ENCODE measurements at places on chromosomes 3 and 15.

DNA sequence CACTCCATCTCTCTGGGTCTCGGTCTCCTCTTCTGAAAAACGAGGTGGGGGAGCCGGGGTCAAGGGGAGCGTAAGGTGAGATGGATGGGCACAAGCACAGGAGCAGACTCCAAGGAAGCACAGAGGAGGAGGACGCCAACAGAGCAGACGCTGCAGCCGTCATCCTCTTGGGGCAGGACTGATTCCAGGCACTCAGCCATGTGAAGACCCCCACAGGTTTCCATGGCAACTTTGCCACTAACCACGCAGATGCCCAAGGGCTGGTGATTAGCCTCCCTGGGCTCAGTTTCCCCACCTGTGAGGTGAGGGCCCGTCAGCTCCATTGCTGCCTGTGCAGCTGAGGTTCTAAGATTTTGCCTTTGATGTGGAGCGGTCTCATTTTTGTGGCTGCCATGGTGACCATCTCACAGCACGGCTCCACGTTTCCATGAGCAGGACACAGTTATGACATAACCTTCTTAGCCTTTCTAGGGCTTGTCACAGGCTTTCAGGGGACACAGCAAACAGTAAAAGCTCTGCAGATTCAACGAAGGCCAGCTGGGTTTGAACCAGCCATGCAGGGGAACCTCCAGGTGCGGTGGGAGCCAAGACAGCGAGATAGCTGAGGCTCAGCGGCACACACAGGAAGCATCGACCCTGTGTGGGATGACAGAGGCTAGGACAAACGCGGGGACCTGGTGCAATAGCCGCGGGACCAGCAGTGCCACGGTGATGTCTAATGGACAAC is 170.3 kb downstream of the NUP210 start:
- no peak for DNase-seq

DNA sequence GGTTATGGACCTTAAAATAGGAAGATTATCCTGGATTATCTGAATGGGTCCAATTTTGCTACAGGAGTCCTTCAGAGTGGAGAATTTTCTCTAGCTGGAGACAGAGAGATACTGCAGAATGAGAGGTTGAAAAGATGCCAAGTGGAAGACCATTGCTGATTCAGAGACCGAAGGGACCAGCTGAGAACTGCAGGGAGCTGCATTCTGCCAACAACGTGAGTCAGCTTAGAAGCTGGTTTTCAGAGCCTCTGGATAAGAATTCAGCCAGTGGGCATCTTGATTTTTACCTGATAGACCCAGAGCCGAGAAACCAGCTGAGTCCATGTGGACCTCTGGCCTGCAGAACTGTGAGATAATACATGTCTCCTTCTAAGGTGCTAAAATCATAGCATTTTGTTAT is 234.0 kb downstream of the NR2F2 start:
- DNase-seq: no peak

- DNase-seq: no peak
Measured at GRCh38 chr3:45673273-45673672, 15.9 kb upstream of the SACM1L start.

GRCh38 chr15:90425726-90426346 is 37.8 kb downstream of the IQGAP1 start:
- no peak for DNase-seq

DNA sequence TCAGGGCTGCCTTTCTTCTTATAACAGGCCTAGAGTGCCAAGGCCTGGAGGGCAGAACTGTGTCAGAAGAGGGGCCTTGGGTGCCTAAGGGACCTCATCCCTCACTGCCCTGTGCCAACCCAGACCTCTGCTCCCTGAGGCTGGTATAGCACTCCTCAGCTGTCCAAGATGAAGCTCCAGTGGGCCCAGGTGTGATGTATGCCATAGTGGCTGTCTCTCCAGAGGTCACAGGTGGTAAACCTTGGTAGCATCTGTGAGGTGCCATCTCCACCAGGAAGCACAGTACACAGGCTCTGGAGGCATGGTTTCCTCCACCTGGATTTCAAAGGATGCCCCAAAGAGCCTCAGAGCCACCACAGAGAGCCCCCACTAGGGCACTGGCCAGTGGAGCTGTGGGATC is 12.3 kb upstream of the KLHL40 start:
- no peak for DNase-seq

DNA sequence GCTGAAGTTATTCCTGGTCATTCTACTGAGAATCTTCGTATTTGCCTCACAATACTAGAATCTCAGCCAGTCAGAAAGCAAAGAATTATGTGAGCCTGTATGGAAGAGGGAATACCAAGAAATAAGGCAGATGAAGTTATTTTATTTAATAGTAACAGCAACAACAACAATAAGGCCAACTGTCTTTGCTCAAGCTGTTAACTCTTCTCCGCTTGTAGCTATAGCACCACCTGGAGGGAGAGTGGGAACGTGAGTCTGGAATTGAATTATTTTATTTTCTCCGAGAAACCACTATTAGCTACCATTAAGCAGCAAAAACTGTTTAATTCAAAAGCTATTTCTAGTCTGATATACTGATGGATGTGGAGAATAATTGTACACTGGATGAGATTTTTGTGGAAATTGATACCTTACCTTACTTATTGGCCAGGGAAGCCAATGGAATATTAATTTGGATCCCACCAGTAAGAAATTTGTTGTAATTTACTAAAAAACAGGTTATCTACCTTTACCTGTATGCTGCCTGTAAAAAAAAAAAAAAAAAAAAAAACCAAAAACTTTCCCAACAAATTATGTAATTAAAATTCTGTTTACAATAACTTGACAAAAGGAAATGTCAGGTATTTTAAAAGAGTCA is 50.1 kb downstream of the CALML4 start:
- DNase-seq: peak; percentile 39

GRCh38 chr15:101161656-101162055 is 90.2 kb downstream of the CHSY1 start:
- DNase-seq: no peak

DNA sequence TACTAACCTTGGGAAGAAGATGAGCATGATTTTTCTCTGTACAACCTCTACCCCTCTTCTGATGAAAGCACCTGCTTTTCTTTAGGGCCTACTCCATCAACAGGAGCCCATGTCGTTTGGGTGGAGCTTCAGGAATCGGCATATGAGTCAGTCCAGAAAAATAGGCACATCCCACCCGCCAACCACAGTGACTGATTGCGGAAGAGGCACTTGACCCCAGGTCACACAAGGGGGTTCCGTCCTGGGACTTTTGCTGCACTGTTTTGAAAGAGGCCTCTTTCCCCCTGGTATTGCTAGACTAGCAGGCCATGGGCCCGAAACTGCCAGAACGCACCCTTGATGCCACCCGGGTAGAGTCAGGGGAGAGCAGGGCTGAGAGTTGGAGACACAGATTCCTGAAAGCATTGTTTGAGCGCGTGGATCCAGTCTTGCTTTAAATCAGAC is 19.3 kb upstream of the NRROS start:
- no peak for DNase-seq

- no peak for DNase-seq
Measured at GRCh38 chr3:142779591-142779990, 55.8 kb downstream of the TRPC1 start.

- no peak for DNase-seq
Measured at GRCh38 chr3:124496061-124496460, 234.2 kb upstream of the UMPS start.

DNA sequence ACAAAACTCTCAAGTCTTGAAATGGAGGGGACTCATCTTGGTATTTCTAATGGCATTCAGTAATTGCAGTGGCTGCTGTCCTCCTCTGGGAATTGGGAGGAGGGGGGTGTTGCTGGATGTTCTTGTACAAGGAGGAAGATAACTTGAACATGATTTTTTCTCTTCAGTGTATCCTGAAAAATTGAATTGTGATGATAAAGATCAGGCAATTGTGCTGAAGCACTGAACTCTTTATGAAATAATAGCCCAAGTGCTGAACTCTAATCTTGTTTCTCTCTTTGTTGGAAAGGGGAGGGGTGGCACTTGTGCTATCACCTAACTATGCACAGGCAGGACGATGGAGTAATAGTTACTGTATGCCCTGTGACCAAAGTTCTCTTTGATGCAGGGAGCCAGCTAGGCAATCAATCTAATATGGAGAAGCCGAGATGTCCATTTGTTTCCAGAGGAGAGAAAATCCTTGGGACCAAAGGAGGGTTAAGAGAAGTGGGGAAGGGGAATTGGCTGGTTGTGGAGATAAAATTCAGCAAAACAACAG is 68.1 kb upstream of the ATP2C1 start:
- DNase-seq: no peak

GRCh38 chr15:75565062-75565970 is 13.8 kb downstream of the PTPN9 start:
- no peak for DNase-seq

DNA sequence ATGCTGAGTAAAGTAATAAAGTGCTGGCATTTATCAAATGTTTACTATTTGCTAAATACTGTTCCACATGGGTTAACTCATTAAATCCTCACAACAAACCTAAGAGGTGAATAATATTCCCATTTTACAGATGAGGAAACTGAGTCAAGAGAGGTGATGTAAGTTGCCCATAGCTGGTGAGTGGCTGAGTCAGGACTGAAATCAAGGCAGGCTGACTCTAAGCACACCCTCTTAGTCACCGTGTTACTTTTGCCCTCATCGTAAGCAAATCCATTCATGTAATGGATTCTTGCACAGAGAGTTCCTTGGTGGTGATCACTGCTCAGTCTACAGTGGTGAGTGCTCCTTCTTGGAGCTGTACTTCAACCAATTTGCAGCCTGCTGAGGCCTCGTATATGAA is 28.9 kb upstream of the PTX3 start:
- DNase-seq: no peak

- DNase-seq: no peak
Measured at GRCh38 chr3:52174896-52175295, 20.7 kb upstream of the POC1A start.

DNA sequence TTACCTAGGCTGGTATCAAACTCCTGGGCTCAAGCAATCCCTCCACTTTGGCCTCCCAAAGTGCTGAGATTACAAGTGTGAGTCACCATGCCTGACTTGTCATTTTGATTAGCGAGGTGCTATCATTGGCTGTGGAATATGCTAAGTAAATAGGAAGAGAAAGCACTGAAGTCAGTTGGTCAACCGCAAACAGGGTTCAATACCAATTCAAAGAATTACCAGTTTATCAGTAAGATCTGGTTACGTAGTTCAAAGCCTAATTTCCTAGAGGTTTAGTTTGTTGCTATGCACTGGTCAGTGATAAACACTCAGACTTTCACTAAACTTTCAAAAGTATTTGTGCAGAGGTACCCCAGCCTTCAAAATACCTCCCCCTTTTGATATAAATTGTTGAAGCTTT is 29.5 kb downstream of the GLB1 start:
- DNase-seq: no peak

- DNase-seq: no peak
Measured at GRCh38 chr3:5479229-5479799, 291.8 kb downstream of the EDEM1 start.

GRCh38 chr3:151925419-151925818 is 52.0 kb downstream of the SUCNR1 start:
- DNase-seq: no peak

- no peak for DNase-seq
Measured at GRCh38 chr15:31458596-31459399, 132.2 kb downstream of the KLF13 start.

DNA sequence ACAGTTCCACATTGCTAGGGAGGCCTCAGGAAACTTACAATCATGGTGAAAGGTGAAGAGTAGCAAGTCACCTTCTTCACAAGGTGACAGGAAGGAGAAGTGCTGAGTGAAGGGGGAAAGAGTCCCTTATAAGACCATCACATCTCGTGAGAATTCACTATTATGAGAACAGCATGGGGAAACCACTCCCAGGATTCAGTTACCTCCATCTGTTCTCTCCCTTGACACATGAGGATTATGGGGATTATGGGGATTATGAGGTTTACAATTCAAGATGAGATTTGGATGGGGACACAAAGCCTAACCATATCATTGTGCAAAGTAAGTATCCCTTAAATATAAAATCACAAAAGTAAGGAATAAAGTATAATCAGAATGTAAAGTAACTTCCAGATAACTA is 375.9 kb upstream of the NAALADL2 start:
- no peak for DNase-seq

- no peak for DNase-seq
Measured at GRCh38 chr15:71844916-71845315, 34.6 kb downstream of the NR2E3 start.

DNA sequence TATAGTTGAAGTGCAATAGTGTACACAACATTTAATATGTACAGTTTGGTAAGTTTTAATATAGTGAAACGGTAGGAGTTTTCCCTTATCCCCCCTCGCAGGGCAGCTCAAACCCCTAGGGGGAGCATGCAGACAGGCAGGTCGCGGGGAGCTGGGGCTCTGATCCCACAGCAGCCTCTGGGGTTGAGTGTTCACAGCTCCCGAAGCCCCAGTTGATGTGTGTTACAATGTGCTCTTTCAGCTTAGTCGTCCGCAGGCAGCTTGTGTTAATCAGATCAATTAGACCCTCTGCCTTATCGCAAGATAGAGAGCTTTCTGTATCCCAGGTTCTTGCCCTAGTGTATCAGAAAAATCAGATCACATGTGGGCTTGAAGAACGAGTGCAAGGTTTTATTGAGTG is 143.1 kb upstream of the CHRNA7 start:
- no peak for DNase-seq

GRCh38 chr3:111954228-111954990 is 24.4 kb upstream of the ABHD10 start:
- no peak for DNase-seq

DNA sequence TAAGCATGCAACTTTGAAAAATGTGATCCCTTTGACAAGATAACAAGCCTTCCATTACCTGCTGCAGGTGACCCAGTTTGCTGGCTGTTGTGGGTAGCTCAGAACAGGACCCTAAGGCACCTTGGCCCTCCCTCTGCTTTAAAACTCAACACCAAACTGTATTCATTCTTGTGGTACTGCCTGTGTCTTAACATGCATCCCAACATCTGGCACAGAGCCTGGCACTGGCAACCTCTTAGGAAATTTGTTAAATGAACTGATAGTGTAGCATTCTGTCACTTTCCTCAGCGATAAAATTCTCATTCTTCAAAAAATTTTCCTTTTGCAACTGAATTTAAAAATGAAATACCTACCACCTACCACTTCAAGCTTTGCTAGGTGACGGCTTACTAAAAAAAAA is 287.3 kb upstream of the ADAMTS9 start:
- peak; percentile 10 for DNase-seq
